Suppressor macrophage treated with lipopolysaccharide for 4 hours (primary cell): ENCODE measurements at places on chromosomes 7 and 10.

GRCh38 chr7:1590476-1590875 lies 20.6 kb upstream of the PSMG3 start:
- no peak for DNase-seq

DNA sequence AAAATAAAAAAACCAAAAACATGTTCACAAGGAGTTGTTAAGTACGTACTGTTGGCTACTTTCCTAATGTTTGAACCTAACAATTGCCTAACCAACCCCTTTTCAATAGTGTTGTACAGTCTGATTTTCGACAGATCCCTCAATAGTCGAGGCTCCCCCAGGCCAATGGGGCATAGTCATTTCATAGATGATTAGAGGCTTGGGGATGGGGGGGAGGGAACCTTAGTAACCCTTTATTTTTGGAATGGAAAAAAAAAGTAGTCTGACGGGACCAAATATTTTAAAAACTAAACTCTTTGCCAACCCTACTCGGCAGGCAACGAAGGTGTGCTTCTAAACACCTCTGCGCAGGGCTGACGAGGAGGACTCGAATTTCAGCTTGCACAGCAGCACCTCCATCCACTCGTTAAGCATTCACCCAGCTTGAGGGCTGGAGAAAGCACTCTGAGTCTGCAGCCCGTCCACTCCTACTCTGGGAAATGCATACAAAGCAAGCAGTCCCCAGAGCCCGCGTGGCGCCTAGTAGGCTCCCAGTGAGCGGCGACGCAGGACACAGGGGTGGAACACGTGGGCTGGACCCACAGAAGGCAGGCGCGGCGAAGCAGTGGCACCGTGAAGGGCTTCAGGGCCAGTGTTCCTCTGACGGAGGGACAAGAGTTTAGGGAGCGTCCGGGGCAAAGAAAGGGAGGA lies 899 bp downstream of the PUS7 start:
- peak; percentile 54 for DNase-seq

DNA sequence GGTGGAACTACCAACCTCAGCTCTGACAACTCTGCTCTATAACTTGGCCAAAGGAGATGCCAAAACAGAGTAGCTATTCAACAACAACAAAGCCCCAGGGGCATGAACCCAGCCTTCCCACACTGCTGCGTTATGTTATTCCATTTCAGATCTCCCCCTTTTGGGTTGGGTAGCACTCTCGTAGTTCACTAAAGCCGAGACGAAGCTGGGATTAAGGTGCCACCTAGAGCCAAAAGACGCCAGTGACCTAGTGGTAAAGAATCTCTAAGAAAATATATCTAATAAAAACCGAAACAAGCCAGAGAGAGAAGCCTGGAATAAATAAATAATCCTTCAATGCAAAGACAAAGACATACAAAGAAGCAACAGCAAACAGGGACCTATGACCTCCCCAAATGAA lies 217.3 kb downstream of the HERPUD2 start:
- no peak for DNase-seq

DNA sequence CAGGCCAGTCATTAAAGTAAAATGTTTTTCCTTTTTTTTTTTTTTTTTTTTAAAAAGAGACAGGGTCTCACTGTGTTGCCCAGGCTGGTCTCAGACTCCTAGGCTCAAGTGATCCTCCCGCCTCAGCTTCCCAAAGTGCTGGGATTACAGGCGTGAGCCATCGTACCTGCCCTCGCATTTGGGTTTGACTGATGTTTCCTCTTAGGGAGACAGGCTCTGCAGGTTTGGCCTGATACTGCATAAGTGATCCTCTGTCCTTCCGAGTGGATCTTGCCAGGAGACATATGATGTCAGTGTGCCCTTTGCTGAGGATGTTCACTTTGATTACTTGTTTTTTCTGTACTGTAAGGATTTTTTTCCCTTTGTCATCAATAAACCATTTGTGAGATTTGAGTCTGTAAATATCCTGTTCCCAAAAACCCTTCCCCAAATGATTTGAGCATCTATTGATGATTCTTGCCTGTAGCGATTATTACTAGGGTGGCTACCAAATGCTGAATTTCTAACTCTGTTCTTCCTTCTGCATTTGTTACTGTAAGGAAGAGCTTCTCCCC lies 19.7 kb downstream of the LIMK1 start:
- no peak for DNase-seq

GRCh38 chr7:127392182-127392565 lies 334 bp downstream of the ZNF800 start:
- DNase-seq: peak; percentile 83

- no peak for DNase-seq
These were observed 208.7 kb upstream of the GLI3 start for GRCh38 chr7:42445691-42446090.
